Astrocyte (in vitro differentiated cells and primary cell): ENCODE measurements at places on chromosomes 7 and 10.
A peak's percentile ranks its signal among the peaks of the same experiment; 100 is the strongest.

- no peak for DNase-seq
Observed at GRCh38 chr10:87703771-87704170, 44.1 kb downstream of the PAPSS2 start.

GRCh38 chr7:140200061-140200989 lies 23.5 kb upstream of the KDM7A start:
- peak; percentile 52 for DNase-seq

- no peak for DNase-seq
Observed at GRCh38 chr7:116446212-116446855, 53.2 kb upstream of the CAV2 start.

- no peak for DNase-seq
Observed at GRCh38 chr7:38855867-38856266, 53.1 kb downstream of the VPS41 start.

GRCh38 chr10:111875725-111876124 lies 307.8 kb downstream of the GPAM start:
- peak; percentile 3 for DNase-seq

- DNase-seq, result no peak
Observed at GRCh38 chr7:64521409-64521984, 41.4 kb downstream of the ZNF680 start.

DNA sequence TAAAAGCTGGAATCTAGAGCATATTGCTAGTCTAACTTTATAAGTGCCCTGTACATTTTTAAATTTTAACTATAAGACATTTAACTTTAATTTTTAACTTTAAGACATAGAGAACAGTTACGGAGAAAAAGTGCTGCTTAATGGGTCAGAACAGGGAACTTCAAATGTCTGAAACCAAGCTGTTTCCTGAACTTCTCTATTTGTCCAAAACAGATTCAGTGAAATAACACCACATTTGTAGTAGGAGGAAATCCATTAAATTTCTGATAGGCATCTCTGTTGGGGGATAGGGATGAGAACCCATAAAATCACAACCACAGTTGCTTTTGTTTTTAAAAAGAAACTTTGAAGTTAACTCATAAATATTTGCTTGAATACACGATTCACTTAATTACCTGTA lies 170.8 kb upstream of the ANK3 start:
- no peak for DNase-seq

- peak; percentile 58 for DNase-seq
Observed at GRCh38 chr7:15891151-15891881, 204.8 kb upstream of the MEOX2 start.

- DNase-seq, result peak; percentile 98
Observed at GRCh38 chr10:17003151-17003550, 126.5 kb downstream of the CUBN start.

- no peak for DNase-seq
Observed at GRCh38 chr7:134108802-134109201, 18.3 kb upstream of the LRGUK start.
